Fibroblast of skin of scalp (primary cell): ENCODE measurements at places on chromosomes 3 and 15.

DNA sequence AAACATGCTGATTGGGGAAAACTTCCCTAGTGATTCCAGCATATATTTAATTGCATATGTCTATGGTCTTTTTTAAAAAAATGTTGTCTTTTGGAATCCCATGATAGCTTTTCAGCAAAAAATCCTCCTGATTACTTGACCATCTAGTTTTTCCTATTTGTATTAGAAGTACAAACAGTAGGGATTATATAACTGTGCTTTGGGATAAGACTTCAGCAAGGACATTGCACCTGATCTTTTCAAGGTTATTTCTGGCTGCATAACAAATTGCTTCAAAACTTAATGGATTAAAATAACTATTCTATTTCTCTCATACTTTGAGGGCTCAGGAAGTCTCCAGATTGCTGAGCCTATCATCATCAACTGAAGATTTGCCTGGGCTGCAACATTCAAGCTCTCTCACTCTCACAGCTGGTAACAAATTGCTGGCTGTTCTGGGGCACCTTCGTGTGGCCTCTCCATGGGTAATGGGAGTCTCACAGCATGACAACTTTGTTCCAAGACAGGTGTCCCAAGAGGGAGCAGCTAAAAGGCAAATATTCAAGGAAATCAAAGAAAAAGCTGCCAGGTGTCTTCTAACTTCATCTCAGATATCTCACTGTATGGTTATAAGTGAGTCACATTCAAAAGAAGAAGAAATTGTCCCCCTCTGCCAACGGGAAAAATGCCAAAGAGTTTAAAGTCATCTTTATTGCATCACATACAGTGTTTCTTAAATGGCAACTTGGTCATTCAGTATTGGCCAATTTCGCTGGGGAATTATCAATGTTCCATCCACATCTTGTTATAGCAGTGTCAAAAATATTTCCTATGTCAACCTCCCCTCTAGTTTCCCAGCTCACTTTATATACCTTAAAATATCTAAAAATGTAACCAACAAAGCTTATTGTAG lies 644.5 kb upstream of the GRM7 start:
- no peak for DNase-seq

DNA sequence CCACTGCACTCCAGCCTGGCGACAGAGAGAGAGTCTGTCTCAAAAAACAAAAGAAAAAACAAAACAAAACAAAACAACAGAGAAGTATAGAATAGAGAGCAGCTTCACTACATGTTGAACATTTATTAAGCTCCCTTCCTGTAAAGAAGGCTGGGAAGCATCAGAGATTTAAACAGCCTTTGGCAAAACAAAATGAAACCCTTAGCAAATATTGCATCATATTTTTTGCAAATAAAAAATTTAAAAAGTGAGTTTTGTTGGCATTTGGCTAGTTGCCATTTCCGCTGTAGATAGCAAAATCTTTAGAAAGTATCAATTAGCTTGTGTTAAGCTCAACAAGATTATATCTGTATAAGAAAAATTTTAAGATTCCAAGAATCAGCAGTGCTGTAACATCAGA lies 151.2 kb downstream of the SERPINI1 start:
- peak; percentile 23 for DNase-seq

DNA sequence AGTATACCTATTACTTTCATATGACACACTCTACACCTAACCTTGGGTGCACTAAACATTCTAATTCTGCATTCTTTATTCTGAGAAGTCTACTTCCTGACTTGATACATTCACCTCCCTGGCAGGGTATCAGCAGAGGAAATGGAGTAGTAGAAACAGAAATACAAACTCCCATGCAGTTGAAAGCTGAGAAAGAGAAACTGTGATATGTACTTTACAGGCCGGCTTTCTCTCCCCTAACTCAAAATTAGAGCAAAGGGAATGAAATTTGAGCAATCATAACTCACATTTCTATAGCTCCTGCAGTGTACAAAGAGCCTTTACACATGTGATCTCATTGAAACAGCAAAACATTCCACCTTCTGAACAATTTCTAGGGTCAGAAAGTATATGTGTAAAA lies 135.5 kb upstream of the COL8A1 start:
- DNase-seq, result no peak

- no peak for DNase-seq
Observed at GRCh38 chr3:69568951-69569350, 170.3 kb upstream of the MITF start.

DNA sequence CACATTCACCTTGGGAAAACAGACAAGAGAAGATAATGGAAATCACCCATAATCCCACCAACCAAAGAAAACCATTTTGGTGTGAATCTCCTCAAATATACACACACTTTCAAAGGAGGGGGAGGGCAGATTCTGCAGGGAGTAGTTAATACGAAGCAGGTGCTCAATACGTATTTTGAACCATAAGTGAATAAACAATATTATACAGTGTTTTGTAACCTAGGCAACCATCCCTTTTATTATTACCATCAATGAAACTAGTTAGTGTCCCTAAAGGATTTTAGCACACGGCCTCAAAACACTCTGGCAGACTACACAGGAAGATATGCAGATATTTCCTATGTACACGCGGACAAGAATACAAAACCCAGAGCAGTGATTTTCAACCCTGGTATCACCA lies 6.1 kb downstream of the OSBPL10 start:
- no peak for DNase-seq

GRCh38 chr15:91018158-91018557 lies 4.2 kb downstream of the VPS33B start:
- DNase-seq, result no peak

DNA sequence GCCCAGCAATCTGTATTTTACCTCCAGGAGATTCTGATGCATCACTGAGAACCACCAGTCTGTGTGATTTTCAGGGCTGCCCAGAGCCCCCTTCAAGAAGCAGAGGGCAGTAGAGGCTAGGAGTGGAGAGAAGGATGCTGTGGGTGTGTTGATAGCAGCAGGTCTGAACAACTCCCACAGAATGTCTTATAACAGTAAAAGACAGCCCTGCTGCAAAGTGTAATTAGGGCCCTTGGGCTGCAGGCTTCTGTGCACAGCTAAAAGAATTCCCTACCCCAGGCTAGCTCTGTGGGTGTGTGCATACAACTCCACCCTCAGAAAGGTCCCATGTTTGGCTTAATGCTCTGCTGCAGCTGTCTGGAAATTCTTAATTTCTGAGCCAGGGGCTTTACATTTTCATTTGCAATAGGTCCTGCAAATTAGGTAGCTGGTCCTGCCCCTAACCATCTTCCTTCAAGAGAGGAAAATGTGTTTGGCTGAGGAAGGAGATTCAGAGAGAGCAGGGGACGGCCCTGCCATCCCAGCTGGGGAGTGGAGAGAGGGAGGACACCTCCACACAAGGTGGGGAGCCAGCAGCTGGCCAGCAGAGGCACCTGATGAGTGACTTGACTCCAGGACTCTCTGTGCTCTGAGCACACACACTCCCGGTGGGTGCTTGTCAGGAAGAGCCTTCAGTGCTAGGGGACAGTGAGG lies 43.2 kb upstream of the RAB6B start:
- DNase-seq, result peak; percentile 23

GRCh38 chr15:60102748-60103147 lies 98.6 kb downstream of the FOXB1 start:
- DNase-seq, result no peak

DNA sequence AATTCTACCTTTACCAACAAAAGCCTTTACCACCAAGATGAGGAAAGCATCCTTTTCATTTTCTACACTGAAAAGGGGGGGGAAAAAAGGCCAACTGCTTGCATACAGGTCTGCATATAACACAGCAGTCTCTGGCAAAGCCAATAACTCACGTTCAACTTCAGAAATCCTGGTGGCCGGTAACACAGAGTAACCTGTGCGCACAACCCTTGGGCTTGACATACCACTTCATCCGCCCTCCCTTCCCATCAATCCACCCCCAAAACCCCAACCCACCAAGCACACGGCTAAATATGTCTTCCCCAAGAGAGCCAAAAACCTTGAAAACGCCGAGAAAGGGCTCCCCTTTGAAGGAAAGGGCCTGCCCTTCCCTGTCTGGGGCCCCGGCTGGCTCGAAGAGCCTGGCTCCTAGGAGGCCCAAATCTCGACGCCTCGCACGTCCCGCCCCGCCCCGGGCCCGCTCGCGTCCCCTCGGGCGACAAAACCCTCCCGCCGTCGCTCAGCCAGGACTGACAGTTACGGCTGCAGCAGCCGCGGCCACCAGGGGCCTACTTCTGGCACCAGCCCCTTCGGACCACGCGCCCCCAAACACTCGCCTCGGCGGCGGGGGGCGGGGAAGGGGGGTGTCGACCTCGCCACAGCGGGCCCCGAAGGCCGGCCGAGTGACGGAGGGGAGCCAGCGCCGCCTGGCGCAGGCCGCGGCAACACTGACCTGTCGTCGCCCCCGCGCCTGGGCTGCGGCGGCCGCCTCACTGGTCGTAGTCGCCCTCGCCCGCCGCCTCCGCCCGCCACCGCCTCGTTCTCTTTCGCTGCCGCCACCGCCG lies 835 bp downstream of the UBE3A start:
- DNase-seq, result peak; percentile 62

DNA sequence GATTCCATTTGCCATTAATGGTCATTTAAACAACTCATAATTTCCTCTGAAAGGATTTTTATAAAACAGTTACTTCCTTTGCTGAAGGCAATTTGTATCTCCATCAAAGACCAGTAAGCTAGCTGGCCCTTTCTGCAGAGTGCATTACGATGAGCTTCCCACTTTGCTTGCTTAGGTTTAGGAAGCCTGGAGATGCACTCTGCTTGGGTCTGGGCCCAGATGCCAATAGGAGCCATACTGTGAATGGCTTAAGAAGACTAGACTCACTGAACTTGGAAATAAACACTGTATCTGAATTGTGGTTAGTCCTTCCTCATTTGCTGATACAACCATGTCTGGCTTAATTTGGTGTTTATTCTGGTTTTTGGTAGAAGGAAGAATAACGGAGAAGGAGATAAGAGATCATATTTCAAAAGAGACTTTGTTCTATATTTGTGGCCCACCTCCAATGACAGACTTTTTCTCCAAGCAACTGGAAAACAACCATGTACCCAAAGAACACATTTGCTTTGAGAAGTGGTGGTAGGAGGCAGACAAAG lies 38.1 kb downstream of the OXNAD1 start:
- no peak for DNase-seq

- no peak for DNase-seq
Observed at GRCh38 chr3:113600418-113601182, 68.2 kb downstream of the SIDT1 start.

GRCh38 chr15:39333393-39333792 lies 247.5 kb upstream of the THBS1 start:
- DNase-seq, result no peak

GRCh38 chr3:172607305-172608121 lies 84.3 kb upstream of the TNFSF10 start:
- DNase-seq, result peak; percentile 84

- peak; percentile 89 for DNase-seq
Observed at GRCh38 chr15:36363335-36363734, 216.1 kb upstream of the CDIN1 start.

- no peak for DNase-seq
Observed at GRCh38 chr3:96705895-96706294, 108.5 kb upstream of the EPHA6 start.

DNA sequence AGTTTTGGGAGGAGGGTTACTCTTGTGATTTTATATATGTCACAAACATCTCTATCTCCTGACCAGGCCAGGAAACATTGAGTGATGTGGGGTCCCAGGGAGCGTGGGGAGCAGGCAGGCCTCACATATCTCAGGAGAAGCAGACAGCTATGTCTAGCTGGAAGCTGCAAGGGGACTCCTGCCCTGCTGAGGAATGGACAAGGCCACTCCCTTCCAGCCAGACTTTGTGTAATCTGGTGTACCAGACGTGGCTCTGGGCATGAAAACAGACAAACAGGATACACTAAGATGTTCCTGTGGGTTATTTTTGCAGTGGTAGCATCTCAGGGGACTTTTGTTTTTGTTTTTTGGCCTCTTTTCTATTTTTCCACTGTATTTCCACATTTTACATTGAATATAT lies 23.2 kb downstream of the CYP8B1 start:
- no peak for DNase-seq

DNA sequence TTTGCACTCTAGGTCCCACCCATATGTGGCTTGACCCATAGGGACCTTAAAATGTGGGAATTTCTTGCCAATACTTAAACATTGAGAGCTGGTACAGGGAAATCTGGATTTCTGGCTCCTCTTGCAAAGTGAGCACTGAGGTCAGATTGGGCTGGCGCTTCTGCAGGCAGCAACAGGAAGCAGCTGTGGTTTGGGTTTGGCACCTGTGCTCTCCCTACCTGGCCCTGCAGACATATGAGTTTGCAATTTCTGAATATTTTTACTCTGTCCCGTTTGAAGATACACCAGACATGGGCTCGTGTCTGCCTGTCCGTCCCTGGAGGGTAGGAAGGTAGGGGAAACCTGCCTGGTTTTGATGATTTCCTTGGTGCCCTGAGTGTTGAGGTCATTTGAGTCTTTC lies 74.8 kb upstream of the SEC13 start:
- no peak for DNase-seq

GRCh38 chr3:56667973-56668579 lies 15.0 kb downstream of the TASOR start:
- DNase-seq, result no peak

DNA sequence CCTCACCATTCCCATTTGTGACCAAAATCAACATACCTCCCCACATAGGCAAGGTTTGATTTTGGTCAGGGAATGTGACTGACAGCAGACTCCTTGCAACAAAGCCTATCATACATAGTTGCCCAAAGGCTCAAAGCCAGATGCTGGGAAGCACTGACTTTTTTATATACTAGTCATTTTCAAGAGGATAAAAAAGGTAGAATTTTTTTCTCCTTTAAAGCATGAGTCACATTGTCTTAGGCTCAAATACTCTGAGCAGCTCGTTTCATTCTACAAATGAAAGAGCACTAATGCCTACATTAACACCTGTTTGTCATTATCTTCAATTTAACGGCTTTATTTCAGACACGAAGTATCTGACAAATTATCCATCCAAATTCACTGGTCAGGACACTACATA lies 36.2 kb downstream of the ICE2 start:
- peak; percentile 28 for DNase-seq

GRCh38 chr3:88779482-88779881 lies 327.9 kb upstream of the EPHA3 start:
- no peak for DNase-seq

DNA sequence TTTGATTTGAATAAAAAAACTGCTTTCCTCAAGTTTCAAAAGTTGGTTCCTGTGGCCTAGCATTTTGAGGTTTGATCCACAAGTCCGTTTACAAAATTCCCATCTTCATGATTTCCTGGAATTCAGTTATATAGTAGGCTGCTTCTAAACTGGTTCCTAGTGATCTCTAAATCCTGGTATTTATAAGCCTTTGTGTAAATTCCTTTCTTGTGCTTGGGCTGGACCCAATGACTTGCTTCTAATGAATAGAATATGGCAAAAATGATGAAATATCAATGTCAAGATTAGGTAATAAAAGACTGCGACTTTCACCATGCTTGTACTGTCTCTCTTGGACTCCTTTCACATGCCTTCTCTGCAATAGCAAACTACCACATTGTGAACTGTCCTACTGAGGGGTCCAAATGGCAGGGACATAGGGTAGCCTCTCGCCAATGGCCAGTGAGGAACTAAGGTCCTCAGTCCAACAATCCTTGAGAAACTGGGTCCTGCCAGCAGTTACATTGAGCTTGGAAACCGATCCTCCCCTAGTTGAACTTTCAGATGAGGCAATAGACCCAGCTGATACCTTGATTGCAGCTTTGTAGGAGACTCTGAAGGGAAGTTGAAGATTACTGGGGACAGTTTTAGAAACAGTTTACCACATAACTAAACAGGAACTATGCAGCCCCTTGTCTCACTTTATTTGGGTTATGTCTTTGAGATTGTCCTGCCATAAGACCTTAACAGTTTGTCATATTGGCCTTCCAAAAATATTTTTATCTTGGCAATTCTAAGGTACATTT lies 303.9 kb upstream of the TBC1D5 start:
- peak; percentile 23 for DNase-seq

GRCh38 chr3:42192334-42193200 lies 73.4 kb downstream of the CCK start:
- peak; percentile 30 for DNase-seq
